ENCODE measurements at places on chromosomes 7 and 10. TPM values are rescaled to one million over a fixed set of nuclear protein-coding genes. Genes with fewer than 3 reads are reported as not detected.

The ZNF716 gene
- total RNA-seq: not detected

The TCAF2 gene
- total RNA-seq: 0.36 TPM

The STEAP2 gene
- 3.8 TPM for total RNA-seq

The CHST3 gene
- total RNA-seq: 36.1 TPM

The SRRM3 gene
- 5.6 TPM for total RNA-seq

The TRIM73 gene
- total RNA-seq: 2.0 TPM

The THSD7A gene
- total RNA-seq: 2.4 TPM

The CPEB3 gene
- 0.39 TPM for total RNA-seq

The CPED1 gene
- not detected for total RNA-seq

Measured in A549 treated with CpdA at 1 μM for 4 hours (cell line).